ENCODE measurements at places on chromosomes 6 and 20.

- DNase-seq = no peak
Measured at GRCh38 chr6:1849691-1850090, 240.0 kb downstream of the FOXC1 start.

GRCh38 chr6:153210083-153210482, 79.0 kb upstream of the RGS17 start:
- no peak for DNase-seq

GRCh38 chr6:107196152-107196551, 80.8 kb upstream of the BEND3 start:
- DNase-seq = no peak

DNA sequence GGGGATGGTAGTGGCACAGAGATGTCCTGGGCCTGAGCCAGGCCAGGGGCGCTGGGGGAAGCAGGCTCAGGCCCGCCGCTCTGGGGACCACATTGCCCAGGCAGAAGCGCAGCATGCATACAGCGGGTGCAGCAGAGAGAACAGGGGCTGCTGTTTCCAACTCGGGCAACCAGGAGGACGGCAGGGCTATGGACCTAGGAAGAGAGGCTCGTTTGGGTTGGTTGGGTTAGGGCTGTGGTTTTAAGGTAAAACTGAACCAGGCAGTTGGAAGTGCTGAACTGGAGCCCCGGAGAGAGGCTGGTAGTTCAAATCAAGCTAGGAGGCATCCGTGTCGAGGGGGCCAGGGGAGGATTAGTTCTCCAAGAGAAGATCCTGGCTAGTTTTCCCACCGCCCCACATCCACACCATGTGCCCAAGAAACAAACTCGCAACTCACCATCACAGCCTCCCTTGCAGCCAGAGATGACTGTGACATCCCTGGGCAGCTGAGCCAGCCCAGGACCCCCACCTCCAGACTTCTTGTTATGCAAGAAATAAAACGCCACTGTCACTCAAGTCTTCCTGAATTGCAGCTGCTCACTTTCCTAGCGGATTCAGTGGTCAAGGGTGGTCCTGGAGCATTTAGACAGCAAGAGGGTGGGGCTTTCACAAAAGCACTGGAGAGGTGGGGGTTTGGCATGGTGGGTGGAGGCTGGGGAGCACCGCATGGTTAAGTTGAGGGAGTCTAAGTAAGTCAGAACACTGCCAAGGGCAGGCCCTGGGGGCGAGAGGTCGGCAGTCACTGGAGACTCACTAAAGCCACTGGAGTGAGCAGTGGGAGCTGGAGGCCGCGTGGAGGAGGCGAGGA, 161.2 kb downstream of the GRM4 start:
- DNase-seq = no peak

DNA sequence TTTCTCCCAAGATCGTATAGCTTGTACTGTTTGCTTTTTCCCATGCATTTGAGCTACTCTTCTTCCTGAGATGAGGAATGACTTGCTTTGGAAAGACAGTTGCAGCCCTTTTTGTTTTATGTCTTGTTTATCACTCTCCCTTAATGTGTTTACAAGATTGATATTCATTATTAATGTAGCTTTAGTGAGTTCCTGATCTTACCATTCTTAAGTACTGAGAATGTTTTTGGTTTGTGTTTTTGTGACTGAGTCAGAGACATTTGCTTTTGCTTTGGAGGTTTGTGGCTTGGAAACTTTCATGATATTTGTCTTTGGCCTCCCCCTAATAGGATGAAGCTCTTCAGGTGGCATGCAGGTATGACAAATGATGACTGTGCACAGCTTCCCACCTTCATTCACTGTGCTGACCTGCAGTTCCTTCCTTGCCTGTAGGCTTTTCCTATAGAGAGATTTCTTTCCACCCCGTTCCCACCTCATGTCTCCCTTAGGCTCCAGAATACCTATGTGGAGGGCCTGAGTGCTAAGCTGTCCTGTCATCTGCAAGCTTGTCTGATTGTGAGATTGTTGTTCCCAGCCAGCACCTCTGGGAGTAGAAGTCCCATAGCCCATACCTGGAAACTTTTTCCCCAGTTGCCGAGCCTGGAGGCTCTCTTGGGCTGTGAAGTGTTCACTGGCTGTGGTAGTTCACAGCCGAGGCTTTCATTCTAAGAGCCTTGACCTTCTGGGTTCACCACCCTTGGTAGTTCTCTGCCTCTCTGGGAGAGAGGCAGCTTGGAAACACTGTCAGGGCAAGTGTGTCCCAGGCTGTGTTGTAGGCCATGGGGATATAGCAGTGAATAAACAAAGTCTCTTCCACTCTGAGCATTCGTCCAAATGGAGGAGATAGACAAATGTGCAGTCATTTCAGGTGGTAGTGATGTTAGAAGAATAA, 27.1 kb downstream of the CDS2 start:
- DNase-seq = no peak

DNA sequence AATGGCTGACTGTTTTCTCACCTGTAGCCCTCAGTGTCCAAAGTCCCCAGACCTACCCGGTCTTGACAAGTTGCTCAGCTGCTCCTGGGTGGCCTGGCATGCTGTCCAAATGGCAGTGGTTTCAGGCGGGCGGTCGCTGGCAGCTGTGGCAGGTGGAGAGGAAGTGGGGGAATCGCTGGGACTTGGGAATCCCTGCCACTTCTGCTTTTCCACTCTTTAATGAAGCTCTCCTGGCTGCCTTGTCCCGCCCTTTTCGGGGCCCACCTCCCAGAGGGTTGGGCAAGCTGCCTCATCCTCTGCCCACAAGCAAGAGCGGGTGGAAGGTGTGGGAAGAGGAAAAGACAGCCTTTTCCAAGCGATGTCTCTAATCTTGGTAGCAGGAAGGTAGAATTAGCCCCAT, at the start of gene OCSTAMP:
Gene OCSTAMP, minus strand, starts transcription at position 194 of the 400 bp plus-strand sequence. Its CDS starts 94 bp downstream, at position 100.
- DNase-seq = no peak

DNA sequence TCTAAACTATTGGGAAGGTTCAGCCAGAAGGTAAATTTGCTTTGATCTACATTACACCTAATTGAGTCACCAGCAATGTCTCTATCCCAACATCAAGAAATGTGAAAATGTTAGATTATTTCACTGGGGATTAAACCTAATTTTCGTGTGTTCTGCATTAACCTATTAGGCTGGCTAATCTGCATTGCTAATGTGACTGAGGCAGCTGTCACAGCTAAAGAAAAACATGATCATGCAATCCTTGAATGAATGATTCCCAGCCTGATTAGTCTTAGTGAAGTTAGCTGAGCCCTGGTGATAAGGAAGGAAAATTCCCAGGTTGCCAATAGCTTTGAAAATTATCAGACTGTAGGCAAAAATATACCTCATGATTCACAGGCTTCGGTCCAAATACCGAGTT, 135.3 kb downstream of the LINC00237 start:
- DNase-seq = no peak

- DNase-seq = no peak
Measured at GRCh38 chr6:77652739-77653138, at the start of gene MEI4. MEI4 (plus strand) TSS chr6:77653039; CDS start chr6:77690672, 37,633 bp downstream.

DNA sequence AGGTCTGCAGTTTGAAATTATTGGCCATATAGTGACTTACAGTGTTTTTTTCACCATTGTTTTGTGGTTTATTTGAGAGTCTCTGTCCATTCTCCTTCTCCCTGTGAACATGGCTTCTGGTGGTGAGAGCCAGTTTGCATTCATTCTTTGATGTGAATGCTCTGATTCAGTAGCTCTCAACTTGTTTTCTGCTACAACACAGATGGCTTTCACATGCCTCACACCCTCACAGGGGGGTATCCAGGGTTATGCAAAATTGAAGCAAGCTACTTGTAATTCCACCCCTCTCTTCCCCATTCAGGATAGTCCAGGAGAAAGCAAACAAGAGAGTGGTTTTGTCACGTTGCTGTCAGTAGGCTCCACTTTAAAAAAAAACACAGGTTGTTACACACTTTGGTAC, 55.6 kb downstream of the SLX4IP start:
- no peak for DNase-seq

GRCh38 chr6:121160276-121160675, 174.0 kb downstream of the TBC1D32 start:
- no peak for DNase-seq

GRCh38 chr6:56505512-56506260, 137.0 kb downstream of the DST start:
- no peak for DNase-seq

- DNase-seq = no peak
Measured at GRCh38 chr6:168232528-168232927, 87.0 kb downstream of the DACT2 start.

DNA sequence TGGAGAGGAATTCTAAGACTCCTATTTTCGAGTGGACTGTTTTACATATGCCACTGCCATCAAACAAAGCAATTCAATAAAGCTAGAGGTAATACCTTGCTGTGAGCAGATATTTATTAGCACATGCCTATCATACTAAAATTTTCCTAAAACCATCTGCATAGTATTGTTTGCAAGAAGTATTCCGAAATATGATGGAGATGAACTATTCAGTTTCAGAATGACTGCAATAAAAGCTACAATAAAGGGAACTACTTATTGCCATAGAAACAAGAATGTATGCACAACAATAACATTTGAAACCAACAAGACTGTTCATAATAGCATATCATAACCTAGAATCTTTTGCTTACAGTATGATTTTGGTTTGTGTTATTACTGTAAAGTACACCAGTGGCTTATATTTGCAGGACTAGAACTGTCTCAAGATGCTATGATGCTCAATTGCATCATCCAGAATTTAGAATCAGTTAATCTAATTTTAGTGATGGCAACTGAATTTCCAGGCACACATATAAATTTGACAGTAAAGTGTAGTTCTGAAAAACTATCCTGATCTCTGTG, 144.3 kb downstream of the GRIK2 start:
- no peak for DNase-seq

- no peak for DNase-seq
Measured at GRCh38 chr20:37162646-37163045, 16.5 kb upstream of the RPN2 start.

- DNase-seq = no peak
Measured at GRCh38 chr6:75611011-75611701, 9.5 kb downstream of the SENP6 start.

GRCh38 chr6:141264101-141264500, 868.6 kb upstream of the GJE1 start:
- no peak for DNase-seq

- DNase-seq = no peak
Measured at GRCh38 chr6:13813621-13814175, 659 bp downstream of the MCUR1 start.

DNA sequence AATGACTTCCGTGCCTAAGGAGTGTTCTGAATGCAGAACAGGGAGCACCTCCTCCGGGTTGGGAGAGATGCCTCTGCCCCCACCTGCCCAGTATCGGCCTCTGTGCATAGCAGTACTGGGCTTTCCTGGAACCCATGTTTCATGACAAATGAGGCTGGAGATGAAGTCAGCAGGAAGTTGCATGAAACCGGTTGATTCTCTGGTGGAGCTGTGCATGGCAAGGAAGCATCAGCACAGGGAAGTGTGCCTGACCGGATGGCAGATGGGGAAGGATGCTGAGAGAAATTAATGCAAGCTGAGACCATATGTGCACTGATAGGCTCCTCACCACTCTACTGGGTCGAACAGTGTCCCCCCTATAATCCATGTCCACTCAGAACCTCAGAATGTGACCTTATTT, 155.5 kb downstream of the CDH26 start:
- DNase-seq = no peak

DNA sequence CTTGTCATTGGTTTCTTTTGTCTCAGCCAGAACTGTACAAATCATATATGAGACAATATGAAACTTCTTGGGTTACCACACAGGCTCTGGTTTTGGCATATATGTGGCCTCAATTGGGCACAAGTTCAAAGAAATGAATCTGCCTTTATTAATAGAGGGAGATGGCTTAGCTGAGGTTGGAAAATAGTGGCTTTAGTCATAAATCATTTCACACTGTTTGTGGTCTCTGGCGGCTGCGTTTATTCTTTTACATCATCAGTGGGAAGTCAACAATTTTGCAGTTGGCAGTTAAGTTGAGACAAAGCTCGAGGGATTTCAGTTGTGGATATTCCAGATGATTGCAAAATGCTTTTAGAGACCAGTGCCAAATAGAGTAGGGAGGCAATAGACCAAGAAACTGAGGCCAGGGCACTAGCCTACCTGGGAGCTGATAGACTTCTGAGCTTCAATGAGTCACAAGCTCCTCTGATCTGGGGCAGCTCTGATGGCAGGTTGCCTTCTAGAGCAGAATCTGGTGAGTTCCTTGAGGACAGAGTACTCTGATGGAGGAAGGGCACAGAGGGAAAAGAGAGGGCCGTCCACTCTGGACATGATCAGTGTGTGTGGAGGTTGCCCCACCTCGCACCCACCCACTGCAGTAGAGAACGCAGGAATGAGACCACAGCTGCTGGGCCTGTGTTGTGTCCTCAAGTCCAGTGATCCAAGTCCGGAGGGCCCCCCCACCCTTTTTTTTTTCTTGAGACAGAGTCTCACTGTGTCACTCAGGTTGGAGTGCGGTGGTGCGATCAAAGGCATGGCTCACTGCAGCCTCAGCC, 73.5 kb downstream of the ARMC2 start:
- no peak for DNase-seq

GRCh38 chr6:139569566-139569965, 195.1 kb upstream of the CITED2 start:
- no peak for DNase-seq

GRCh38 chr6:15841937-15842726, 179.3 kb upstream of the DTNBP1 start:
- DNase-seq = no peak

DNA sequence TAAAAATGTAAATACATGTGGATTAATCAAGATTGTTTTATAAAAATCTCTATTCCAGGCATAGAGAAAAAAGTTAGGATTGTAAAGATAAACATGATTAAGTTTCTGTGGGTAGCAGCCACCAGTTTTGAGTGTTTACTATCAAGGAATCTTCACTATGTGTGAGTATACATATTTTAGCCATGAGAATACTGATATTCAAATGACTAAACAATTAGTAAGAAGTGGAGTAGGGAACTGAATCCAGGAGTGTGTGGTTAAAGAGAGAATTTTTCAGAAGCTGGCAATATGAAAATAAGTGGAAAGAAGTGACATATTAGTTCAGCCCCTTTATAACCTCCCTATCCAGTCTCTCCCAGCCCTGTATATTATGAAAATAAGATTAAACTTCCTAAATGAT, 10.3 kb downstream of the ELOVL2 start:
- no peak for DNase-seq

GRCh38 chr6:124982669-124983068, 20.4 kb downstream of the RNF217 start:
- DNase-seq = no peak

GRCh38 chr20:8104252-8104651, 27.8 kb upstream of the PLCB1 start:
- DNase-seq = no peak

DNA sequence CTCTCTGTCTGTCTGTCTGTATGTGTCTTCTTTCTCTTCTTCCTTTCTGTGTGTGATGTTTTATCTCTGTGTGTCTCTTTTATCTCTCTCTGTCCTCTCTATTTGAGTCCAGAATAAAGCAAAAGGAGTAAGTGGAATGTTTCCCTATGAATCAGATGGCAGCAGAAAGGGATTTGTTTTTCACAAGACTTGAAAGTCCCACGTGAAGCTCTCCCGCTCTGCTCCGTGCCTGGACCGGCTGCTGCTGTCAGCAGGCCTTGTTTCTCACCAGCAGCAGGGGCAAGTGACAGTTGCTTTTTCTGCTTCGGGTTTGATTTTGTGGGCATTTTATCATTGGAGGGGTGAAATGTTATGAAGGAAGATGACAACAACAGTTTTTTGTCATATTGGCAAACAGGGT, 212.7 kb downstream of the PACRG start:
- no peak for DNase-seq
